ENCODE measurements at places on chromosomes 13 and 19.

GRCh38 chr13:41960637-41961465 is at the start of gene VWA8:
VWA8 (minus strand) TSS chr13:41961109; CDS start chr13:41961015, 94 bp downstream.
- peak; percentile 71 for DNase-seq

DNA sequence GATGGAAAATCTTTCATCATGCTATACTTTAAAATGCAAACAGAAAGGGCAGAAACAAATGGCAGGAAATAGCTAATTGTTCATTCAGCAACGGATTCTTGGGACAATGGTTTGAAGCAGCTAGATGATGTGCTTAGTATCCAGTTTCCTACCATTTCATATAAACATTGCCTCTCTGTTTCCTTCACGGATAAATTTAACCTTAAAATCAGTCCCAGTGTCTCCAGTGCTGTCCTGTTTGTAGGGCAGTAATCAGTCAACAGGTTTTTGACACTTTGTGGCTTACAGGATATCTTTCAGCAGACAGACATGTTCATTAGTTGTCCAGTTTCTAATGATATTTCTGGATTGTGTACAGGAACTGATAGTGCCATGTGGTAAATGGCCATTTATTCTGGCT is 24.7 kb upstream of the RB1 start:
- DNase-seq = no peak

- no peak for DNase-seq
Measured at GRCh38 chr13:31747966-31748365, 8.6 kb downstream of the RXFP2 start.

GRCh38 chr19:5844456-5845433 is 5.2 kb upstream of the FUT6 start:
- DNase-seq = no peak

DNA sequence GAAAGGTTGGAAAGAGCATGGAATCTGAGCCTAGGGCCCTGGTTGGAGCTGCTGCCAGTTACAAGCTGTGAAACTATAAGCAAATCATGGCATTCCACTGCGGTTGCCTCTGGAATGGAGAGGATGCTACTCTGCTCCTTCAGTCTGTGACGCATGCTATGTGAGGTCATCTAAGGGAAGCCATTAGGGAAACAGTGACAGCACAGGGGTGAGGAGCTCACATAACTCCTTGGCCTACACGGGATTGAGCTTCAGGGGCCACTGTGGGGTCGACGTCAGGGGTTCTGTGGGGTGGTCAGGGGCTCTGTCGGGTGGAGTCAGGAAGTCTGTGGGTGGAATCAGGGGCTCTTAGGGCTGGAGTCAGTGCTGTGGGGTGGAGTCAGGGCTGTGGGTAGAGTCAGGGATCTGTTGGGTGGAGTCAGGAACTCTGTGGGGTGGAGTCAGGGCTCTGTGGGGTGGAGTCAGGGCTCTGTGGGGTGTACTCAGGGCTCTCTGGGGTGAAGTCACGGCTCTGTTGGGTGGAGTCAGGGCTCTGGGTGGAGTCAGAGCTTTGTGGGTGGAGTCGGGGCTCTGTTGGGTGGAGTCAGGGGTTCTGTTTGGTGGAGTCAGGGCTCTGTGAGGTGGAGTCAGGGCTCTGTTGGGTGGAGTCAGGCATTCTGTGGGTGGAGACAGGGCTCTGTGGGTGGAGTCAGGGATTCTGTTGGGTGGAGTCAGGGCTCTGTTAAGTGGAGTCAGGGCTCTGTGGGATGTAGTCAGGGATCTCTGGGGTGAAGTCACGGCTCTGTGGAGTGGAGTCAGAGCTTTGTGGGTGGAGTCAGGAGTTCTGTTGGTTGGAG is 35.8 kb upstream of the MEDAG start:
- no peak for DNase-seq

DNA sequence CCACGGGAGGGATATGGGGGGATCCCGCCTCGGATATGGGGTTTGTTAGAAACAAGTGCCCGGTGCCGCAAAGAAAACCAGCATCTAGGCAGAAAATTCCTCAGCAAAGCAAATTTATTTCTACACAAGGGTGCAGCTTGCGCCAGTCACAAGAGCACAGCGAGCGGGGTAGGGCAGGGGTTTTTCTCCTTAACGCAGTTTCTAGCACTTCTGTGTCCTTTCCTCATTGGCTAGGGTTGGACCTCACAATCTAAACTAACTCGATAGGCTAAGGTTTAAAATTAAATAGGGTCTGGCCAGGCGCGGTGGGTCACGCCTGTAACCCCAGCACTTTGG is 595 bp downstream of the ZNF440 start:
- no peak for DNase-seq

DNA sequence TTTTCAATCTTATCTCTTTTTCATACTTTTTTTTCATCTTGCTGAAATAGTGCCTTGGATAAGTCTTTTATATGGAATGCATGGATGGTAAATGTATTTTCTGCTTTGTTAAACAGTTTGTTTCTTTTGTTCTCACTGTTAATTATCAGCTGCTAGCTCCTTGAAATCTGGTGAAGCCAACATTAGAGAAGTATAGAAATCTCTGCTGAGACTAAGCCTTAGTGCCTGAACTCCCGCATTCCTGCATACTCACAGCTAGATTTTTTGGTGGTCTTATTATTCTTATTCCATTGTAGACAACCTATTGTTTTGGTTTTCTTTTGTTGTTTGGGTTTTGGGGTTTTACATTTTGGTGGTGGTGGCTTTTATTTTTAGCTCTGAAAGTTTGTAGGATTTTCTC is 48.4 kb downstream of the DNAJC15 start:
- DNase-seq = no peak

DNA sequence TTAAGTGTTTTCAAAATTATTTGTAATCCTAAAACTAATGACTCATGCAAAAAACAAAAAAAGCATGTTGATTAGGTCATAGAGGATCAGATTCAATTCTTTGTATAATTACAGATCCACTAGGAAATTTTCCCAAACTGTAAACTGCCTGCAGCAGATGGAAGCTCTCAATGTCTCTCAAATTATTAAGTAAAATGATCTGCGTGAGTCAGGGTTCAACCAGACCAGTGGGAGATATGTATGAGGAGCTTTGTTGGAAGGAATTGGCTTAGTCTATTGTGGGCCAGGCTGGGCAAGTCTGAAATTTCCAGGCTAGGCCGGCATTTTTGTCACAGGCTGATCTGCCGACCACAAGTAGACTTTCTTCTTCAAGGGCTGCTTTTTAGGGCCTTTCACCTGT is 14.4 kb upstream of the SACS start:
- DNase-seq = no peak

DNA sequence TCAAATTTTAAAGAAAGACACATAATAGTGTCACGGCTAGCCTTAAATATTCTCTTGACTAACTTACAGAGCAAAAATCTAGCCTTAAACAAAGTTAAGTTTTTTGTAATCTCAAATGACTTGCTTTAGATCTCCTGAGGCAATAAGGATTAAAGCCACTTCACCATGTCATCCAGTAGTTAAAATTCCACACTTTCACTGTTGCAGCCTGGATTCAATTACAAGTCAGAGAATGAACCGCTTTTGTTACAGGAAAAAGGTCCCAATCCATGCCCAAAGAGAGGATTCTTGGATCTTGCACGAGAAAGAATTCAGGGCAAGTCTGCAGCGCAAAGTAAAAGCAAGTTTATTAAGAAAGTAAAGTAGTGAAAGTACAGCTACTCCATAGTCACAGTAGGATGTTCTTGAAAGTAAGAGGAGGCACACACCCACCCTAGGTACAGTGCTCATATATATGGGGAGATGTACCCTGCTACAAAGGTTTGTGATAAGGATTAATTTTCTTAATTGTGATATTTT is 34.6 kb upstream of the CD177 start:
- no peak for DNase-seq

DNA sequence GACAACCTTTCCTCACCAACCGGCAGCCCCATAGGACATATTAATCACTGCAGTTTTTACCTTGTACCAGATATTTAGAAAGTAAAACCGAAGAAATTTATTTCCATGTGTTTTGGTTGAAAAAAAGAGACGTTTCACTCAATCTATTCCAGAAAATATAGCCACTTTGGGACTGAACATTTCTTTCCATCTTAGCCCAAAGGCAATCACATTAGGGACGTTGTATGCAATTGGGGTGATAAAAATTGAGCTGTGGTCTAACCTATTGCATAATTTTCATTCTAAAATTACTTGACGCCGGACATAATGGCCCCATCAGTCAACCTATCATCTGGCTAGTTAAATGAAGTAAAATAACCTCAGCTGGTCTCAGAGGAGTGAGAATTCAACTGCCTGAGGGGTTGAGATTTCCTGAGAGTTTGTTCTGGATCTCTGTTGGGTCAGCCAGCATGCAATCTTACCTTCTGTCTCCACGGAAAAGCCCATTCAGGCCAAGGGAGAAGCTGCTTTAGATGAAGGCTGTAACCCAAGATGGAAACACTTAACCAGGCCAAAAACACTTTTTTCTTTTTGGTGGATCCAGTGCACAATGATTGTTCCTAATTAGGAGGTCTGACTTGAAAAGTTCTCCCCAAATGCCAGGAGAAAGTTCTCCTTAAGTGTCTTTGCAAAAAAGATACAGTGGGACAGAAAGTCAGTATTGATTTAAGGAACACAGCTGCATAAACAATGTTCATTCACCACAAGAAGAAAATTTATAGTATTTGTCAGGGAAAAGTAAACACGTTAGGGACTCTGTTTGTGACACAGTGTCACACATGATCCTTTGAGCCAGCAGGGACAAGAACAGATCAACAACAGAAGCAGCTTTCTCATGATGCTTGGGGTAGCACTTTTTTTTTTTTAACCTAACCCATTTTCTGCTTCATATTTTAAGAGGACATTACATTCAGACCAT is 34.1 kb downstream of the DLEU7 start:
- no peak for DNase-seq

- no peak for DNase-seq
Measured at GRCh38 chr13:90091611-90092010, 1255.9 kb upstream of the MIR17HG start.

- DNase-seq = no peak
Measured at GRCh38 chr19:35673121-35673804, 6.9 kb downstream of the UPK1A start.

DNA sequence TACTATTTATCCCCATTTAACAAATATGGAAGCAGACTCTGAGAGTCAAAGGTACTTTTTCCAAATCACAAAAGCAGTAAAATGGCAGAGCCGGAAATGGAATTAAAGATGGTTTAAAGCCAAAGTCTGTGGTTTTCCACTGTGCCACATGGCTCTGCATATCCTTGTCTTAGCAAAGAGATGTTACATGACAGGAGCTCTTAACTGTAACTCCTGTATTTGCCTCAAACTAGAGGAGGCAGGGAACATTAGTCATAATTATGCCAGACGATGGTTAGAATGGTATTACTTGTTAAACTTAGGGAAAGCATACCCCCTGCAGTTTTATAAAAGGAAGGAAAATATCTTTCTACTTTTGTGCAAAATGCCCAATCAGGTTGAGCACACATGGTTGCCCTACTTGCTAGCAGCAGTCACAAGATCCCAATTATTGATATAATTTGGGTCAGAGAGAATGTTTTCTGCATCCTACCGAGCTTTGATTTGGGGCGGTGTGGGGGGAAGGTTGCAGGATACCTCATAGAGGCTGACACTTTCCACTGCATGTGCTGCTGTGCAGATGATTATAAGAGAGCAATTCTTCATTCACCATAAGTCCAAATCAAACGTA is 42.0 kb upstream of the MAB21L1 start:
- no peak for DNase-seq

GRCh38 chr19:2048104-2048958 is 2.7 kb downstream of the MKNK2 start:
- no peak for DNase-seq

GRCh38 chr13:101949681-101950080 is 452.2 kb downstream of the FGF14 start:
- no peak for DNase-seq

- no peak for DNase-seq
Measured at GRCh38 chr13:28753946-28754345, 35.2 kb upstream of the SLC46A3 start.

DNA sequence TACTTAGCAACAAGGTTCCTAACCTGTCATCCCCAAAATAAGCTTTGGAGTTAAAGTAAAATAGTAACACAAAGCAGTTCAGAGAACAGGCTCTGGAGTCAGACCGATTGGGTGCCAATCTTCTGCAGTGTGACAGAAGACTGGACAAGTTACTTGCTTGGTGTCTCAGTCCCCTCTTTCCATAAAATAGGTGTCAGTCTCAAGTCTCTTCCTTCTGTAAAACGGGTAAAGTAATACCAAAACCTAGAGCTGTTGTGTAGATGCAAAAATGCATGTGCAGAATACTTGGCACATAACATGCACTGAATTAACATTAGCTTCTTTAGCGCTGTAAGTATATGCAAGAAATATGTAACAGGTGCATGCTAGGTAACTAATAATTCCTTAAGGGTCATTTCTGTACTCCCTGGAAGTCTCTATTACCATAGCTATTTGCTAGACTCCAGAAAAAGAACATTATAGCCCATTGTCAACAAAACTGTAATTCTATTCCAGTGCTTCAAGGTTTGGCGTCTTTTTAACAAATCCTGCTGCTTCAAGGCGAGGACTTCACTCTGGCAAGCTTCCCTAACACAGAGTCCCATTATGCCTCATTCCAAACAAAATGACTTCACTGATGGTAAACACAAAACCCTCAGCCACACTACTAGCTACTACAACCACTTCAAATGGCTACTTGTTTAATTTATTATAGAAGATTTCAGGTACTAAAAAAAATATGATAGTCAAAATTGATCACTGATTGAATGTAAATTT is 32.8 kb downstream of the ELF1 start:
- no peak for DNase-seq

GRCh38 chr19:42143341-42144234 is 11.3 kb upstream of the POU2F2 start:
- DNase-seq = no peak

GRCh38 chr13:108267347-108267746 is 2.2 kb upstream of the TNFSF13B start:
- no peak for DNase-seq

- no peak for DNase-seq
Measured at GRCh38 chr13:36913463-36913862, 6.6 kb downstream of the SMAD9 start.

DNA sequence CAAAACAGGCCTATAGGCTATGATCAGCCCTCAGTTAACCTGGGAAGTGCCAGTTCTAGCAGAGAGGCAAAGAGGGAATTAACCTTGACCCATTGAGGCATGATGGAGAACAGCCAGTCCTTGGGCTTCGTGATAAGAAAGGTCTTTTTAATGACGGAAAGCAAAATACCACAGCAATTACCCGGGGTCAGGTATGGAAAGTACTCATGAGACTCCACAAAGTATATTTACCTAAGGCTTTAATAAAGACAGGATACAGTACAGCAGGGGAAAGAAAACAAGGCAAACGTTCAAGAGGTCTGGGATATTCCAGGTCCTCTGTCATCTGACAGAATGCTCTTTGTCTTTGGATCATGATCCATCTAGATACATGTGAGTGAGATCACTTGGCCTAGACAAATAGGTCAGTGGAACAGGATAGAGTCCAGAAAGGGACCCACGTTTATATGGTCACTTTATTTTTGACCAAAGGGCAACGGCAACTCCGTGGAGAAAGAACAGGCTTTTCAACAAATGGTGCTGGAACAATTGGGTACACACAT is 52.2 kb downstream of the WDFY2 start:
- DNase-seq = no peak
